ENCODE measurements at places on chromosomes 12 and 14.
A peak's percentile ranks its signal among the peaks of the same experiment; 100 is the strongest.

DNA sequence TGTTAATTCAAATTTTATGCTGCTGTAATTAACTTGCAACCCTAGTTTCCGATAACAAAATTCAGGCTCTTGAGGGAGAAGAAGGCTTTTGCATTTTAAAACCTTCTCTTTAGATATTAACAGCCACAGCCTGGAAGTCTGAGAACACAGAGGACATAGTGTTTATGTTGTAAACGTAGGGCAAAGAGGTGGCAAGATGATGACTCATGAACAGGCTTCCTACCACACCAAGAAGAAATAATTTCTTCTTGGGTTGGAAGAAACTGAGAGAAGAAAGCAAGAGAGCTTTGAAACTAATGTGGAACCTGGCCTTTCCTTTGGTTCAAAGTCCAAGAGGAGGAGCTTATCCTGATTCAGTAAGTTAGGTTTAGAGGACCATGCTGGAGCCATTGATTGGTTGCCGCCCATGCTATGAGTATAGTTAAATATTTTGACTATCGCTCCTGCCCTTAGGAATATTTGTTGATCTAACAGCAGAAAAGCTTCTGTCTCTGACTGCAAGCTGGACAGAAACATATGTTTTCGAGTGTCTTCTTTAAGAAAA, 31.8 kb downstream of the CCDC198 start:
- no peak for DNase-seq

- DNase-seq = no peak
Observed at GRCh38 chr12:107444771-107445170, 240.8 kb upstream of the PWP1 start.

DNA sequence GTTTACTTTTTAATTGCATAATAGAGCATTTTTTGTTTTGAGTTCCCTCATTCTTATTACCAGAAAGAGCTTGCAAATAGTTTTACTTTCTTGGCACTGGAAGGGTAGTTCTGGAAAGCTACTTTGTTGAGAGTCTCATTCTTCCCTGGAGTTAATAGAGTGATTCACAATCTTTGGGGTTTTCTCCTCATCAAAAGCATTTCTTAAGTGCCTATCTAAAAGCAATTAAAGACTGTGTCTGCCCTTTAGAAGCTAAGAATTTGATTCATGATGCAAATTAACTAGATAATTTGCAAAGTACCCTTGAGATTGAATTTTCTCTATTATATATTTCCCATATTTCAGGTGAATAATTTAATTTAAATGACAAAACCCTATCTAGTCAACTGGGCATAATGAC, 8.1 kb upstream of the BMAL2 start:
- no peak for DNase-seq

DNA sequence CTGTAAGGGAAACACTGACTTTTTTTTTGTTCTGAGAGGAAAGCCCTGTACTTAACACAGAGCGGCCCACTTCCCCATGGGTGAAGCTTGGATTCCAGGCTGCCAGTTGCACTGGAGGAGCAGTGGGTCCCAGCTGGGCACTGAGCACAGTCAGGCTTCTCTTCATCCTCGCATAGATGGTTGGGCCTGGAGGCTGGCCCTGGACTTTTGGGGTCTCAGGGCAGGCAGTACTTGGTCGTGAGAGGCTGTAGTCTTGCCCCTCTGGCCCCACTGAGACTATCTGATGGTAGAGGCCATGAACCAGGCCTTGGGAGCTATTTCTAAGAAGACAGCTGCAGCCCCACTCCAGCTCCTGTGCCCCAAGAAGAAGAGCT, 6.2 kb upstream of the LHX5 start:
- DNase-seq = no peak

- DNase-seq = no peak
Observed at GRCh38 chr14:61494018-61494417, 172.6 kb downstream of the PRKCH start.

DNA sequence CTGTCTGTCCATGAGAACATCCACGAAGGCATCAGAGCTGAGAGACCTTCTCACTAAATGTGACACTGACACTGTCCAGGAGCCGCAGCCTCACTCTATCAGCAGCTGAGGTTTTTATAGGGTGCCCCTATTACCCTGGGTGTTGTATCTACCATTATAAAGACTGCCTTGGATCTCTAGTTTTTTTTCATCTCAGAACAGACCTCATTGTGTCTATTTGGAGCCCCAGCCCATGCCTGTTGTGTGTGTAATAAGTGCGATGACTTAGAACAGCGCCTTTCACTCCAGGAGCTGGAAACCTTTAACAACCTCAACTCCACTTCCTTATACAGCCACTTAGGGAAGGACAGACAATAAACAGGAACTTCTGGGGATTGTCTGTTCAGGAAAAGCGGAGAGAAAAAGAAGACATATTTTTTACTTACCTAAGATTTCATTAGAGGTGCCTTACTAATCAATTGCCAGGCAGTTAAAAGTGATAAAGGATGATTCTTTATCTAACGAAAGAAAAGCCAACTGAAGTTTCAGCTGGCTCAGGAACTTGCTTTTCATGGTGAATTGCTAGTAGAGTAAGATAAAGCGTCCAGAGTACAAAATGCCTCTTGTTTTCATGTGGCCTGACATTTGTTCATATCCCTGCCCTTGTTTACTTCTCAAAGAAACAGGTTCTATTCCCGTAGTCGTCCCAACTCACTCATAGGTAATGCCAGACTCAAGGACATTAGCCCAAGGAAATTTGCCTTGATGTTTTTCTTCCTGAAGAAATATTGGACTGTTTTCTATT, 420.6 kb downstream of the RAD51B start:
- DNase-seq = no peak

DNA sequence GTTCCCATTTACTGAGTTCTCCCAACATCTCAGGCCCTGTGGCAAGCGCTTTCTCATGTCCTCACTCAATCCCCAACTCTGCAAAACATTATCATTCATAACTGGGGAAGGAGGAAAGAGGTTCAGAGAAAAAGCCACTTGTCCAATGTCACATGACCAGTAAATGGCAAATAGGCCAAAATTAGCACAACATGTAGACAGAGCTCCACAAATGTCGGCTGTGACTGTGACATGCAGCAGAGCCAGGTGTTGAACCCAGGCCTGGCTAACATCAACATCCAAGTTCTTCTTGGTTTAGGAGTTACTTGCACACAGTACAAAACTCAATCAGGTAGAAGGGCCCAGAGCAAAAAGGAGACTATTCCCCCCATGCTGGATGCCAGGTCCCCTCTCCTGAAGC, 10.8 kb downstream of the KCTD10 start:
- DNase-seq = no peak

GRCh38 chr12:27966870-27967269, 5.7 kb downstream of the PTHLH start:
- DNase-seq = no peak

- DNase-seq = peak; percentile 26
Observed at GRCh38 chr12:122422730-122423257, 325 bp upstream of the CLIP1 start.

GRCh38 chr12:104719700-104720338, 238.3 kb downstream of the SLC41A2 start:
- no peak for DNase-seq

DNA sequence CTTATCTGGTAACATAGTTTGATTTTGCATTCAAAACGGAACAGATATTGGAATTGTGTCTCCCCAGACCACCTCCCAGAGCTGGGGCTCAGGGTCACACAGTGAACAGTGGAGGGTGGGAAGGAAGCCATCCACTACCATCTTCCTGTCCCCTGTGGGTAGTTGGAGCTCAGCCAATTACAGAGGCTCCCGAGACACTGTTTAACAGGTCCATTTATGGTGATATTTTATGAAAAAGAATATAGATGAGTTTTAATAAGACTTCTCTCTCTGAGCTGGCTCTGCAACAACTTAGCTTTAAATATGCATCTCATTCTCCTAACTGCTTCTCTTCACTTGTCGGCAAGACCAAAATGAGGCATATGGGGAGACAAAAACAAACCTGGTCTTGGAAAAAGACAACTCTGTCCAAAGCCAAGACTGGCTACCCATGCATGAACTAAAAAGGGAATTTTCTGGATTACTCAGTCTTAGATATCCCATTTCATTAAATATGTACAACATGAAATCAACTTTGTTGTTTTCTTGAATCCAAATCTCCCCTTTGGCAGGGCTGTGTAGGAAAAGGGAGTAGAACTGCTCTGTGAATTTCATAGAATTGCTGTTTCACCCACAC, 83.8 kb upstream of the HOXC13 start:
- DNase-seq = no peak

GRCh38 chr12:69309461-69309860, 38.7 kb upstream of the LYZ start:
- DNase-seq = no peak

GRCh38 chr12:116199160-116199706, 78.3 kb downstream of the MED13L start:
- DNase-seq = no peak

DNA sequence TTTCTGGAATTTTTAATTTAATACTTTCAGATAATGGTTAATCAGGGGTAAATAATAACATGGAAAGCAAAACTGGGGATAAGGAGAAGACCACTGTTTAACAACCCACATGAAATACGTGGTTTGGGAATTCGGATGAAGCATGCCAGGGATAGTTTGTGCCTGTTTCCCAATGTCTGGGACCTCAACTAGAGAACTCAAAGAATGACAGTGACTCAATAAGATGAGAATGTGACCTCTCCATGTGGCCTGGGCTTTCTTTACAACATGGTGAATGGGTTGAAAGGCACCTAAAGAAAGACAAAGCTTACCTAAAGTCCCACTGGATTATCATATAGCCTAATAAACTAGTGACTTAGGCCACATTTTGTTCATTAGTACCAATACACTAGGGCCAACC, 460.3 kb upstream of the LRFN5 start:
- no peak for DNase-seq

DNA sequence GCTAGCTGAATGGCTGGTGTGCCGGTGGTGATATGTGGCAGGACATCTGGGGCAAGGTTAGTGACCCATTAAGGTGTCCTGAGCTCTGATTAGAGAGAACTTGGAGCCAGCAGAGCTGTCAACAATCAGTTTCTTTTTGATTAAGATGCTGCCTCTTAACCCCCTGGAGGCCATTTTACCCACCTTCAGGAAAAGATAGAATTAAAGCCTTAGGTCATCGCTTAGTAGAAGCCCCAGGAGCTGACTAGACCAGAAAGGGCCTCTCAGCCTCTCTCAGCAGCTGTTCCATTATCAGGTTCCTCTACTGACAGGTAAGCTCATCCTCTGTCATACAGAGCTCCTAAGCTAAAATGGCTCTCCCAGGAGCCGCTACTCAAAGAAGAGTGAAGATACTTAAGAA, 339.0 kb downstream of the FUT8 start:
- no peak for DNase-seq

- DNase-seq = peak; percentile 73
Observed at GRCh38 chr12:56189099-56189917, at the start of gene SMARCC2. TSS of gene SMARCC2 (minus strand) at chr12:56189483. CDS start at chr12:56189461, 22 bp downstream.

DNA sequence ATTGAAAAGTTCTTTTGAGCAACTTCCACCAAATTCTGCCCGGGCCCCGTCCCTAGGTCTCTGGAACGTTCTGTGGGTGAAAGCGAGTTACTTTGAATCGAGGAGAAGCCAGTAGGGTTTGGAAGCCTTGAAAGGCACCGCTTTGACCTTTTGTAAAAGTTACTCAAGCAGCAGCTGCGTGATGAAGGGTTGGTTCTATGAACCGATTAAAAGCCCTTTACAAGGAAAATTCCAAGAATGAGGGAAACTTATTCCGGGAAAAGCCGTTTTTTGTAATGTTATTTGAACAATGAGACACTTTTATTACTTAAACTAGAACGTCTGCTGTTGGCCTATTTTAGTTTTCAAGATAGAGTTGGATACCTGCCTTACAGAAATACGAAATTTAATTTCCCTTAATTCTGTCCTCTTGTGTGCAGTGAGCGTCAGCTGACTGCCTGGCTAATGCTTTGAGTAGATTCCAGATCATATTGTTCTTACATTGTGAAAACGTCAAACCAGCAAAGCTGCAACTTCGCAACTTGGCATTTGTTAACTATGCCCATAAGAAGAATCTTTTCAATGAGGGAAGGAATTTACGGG, 906 bp downstream of the LARP4 start:
- no peak for DNase-seq

DNA sequence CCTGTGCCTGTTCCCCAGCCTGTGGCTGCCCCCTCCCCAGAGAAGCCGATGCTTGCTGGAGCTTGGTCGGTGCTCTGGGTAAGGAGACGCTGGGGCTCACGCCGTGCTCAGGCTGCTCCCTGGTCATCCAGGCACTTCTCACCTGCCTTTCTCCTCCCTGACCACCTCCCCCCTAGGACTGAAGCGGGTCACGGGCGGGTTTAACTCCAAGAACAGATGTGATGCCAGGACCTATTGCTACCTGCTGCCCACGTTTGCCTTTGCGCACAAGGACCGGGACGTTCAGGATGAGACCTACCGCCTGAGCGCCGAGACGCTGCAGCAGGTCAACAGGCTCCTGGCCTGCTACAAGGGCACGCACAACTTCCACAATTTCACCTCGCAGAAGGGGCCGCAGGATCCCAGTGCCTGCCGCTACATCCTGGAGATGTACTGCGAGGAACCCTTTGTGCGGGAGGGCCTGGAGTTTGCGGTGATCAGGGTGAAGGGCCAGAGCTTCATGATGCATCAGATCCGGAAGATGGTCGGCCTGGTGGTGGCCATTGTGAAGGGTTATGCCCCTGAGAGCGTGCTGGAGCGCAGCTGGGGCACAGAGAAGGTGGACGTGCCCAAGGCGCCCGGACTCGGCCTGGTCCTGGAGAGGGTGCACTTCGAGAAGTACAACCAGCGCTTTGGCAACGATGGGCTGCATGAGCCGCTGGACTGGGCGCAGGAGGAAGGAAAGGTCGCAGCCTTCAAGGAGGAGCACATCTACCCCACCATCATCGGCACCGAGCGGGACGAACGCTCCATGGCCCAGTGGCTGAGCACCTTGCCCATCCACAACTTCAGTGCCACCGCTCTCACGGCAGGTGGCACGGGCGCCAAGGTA, 8.4 kb upstream of the EP400 start:
- DNase-seq = no peak

DNA sequence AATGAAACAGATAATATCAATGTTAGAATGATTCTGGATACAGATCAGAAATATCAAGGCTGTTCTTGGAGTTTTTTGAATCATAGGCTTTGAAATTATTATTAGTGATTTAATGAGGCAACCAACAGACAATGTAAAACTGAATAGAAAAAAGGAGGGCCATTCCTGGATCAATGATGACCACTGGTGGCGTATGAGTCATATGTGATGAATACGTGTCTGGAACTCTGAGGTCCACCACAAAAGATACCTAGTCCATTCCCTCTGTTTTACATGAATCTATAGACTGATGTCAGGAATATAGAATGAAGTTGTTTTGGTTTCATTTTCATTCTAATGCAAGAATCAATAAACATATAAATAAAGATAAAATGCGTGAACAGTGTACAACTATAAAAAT, 78.3 kb upstream of the RTL1 start:
- no peak for DNase-seq

GRCh38 chr12:100302081-100302480, 35.1 kb downstream of the SCYL2 start:
- no peak for DNase-seq

GRCh38 chr12:40336573-40337199, 111.9 kb downstream of the LRRK2 start:
- no peak for DNase-seq

DNA sequence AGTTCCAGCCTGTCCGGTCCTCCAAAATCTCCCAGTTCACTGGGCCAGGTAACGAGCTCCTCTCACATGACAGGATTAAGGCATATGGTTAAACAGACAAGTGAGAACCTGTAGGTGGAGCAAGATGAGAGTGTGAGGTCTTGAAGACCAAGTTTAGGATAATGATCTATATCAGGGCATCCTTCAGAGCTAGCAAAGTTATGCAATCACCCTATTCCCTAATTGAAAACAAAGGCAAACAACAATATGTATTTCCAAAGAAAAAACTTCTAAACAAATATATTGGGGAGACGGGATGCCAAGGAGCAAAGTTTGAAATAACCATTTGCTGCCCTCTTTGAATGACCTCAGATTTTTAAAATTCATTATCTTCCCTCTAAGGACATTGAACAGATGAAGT, 571.2 kb downstream of the BCL11B start:
- no peak for DNase-seq
